ENCODE measurements at places on chromosomes 2 and 18.

- DNase-seq, result no peak
Measured at GRCh38 chr18:9088252-9088651, 14.2 kb upstream of the NDUFV2 start.

DNA sequence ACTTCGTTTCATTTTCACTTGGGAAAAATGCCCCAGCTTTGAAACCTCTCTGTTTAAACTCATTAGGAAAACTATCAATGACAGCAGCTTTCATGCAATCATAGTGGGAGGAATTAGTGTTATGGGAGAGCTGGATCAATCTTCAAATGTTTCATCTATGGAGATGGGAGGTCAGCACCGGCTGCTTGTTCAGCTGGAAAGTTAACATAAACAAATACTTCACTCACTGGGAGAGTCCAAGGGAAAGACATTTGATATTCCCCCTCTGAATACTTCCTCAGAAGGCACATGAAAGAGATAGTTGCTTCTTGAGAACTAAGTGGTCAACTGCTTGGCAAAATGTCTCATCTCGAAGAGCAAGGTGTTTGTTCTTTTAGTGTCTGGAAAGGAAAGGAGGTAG is 7.3 kb downstream of the LYPD1 start:
- DNase-seq, result no peak

DNA sequence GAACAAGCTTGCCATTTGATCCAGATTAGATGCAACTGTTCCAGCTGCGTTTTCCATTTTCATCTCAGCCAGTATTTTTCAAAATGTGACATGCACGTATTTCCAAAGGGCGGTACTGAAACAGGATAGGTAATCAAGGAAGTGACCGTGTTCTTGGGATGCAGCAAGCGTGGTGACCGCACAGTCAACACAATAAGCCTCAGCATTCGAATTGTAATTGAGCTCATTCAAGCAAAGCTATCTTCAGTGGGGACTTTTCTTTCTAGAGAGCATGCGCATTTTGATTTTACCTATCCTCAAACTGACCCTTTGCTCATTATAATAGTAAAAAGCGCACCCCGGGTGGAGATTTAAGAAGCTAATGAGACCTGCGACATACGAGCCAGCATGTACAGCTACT is 3.4 kb upstream of the ALPP start:
- DNase-seq, result no peak

DNA sequence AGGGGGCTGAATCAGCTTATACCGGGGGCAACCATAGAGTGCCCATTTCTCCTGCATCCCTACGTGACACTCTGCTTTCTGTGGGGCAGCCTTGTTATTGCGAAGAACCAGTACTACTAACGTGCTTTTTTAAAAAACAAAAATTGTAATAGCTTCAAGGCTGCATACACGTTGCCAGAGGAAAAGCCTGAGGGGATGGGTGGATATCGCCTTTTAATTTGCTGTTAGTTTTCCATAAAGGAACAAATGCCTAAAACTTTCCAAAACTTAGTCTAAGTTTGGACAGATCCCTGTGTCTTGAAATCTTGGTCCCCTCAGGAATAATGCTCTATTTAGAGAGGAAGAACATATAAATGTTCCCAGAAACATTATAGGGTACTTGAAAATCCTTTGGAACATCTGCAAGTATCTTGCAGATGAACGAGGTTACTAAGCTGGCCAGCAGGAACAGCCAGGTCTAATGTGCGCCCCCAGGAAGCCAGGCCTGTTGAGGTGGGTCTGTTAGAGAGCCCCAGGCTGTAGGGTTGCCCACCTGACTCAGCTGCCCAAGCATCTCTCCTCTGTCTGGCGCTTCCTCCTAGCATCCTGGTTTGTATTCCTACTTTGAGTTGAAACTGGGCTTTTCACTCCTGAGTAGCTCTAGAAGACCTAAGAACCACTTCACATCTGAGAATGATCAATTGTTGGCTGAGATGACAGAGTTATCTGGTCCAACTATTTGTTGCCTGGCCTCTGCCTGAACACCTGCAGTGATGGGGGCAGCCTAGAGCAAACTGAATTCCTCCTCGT is 96.9 kb downstream of the TGOLN2 start:
- no peak for DNase-seq

DNA sequence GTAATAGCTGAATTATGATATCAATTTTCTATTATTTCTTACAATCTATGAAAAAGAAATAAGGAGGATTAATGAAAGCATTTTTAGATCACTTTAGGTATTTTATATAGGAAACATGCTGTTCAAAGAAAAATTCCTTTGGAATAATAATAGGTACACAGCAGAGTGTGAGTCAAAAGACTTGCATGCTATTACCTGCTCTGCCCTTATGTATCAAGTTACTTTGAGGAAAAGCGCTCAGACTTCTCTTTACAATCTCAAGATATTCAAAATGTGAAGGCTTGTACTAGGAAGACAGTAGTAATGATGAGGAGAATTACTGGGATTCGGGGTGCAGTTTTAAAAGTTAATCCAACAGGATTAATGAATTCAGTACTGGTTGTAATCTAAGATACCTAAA is 29.1 kb upstream of the RNU4ATAC start:
- no peak for DNase-seq

- DNase-seq, result no peak
Measured at GRCh38 chr18:44849361-44849760, 168.7 kb downstream of the SETBP1 start.

GRCh38 chr2:26581266-26581990 is 59.7 kb downstream of the CIB4 start:
- no peak for DNase-seq

DNA sequence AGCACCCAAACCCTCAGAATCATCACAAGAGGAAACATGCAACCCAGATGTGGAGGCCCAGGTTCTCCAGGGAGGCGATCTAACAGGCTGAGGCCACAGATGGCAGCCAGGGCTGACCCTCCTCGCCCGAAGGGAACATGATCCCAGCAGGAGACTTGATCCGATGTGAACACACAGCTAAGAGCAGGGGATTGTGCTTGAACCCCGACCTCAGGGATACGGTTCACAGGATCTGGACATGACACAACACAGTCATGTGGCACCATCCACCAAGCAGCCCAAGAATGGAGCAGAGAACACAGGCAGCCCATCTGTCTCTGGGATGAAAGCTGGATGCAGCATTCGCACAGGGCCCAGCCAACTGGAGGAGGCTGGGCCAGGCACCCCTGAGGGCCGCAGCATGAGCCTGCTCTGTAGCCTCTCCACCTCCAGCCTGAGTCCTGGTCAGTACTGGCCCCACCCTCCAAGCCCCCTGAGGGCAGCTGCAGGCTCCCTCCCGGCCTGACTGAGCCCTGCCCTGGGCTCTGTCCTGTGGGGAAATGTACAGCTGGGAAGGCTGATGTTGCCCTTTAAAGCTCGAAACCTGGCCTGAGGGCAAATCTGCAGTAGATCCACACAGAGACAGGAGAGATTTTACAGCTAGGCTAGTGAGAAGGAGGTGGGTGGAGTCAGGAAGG is 39.0 kb downstream of the AQP12A start:
- no peak for DNase-seq

GRCh38 chr2:171201271-171201670 is 40.6 kb upstream of the TLK1 start:
- DNase-seq, result no peak

DNA sequence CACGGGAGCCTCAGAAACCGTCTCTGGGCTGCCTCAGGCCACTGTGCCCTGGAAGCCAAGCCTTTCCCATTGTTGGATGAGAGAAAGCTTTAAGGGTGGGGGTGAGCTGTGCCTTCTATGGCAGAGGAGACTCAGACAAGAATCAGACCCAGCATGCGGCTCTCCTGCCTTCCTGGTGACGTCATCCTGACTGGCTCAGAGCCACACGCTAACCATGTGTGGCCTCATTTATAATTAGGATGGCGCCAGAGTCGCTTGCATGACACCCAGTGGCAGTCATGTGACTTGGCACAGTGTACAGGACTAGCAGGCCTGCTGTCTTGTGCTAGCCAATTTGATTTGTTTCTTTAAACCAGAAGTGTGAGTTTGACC is 99.1 kb downstream of the SH3BP4 start:
- peak; percentile 75 for DNase-seq

- no peak for DNase-seq
Measured at GRCh38 chr2:212032536-212033219, 505.9 kb downstream of the ERBB4 start.

DNA sequence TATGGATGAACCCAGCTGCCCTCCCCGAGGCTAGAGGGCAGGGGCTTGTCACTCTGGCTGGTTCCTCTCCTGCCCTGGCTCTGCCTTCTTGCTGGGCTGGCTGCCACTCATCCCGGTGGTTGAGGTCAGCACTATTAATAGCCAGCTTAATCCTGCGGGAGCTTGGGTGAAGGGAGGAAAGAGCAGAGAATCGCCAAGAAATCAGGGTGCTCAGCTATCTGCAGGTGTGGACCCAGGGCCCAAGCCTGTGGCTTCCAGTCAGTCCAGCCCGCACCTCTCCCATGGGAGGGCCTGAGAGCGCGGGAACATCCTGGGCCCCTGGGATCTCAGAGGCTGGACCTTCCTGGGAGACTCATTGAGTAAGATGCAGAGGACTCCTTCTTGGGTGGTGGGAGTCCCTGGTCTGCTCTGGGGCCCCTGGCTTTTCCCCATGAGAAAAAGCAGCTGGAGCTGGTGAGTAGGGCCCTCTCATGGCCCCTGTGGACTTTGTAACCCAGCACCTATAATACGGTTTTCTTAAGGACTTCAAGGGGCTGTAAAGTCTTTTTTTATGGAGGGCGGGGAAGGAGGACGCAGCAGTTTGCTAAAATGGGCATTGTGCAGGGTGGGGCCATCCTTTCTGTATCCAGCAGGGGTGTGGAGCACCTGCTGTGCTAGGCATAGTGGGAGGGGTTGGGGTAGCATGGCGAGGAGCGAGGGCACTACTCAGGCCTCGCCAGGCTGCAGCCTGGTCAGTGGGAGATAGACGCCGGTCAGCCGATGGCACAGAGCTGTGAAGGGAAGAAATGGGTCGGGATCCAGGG is 27.4 kb upstream of the CNNM3 start:
- DNase-seq, result no peak

- DNase-seq, result no peak
Measured at GRCh38 chr18:79575891-79576685, 103.5 kb upstream of the CTDP1 start.

DNA sequence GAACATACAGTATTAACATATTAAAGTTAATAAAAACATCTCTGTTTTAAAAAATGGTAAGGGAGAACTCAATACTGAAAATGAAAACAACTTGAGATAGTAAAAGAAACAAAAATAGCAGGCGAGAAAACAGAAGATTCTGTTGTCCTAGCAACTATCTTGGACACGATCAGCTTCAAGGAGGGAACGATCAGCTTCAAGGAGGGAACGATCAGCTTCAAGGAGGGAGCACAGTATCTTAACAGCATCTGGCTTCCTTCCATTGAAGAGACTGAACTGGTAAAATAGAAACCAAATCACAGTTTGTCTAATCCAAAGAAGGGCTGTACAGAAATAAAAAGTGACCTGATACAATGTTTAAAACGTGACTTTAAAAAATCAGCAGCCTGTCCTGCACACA is 51.8 kb downstream of the NDUFA10 start:
- DNase-seq, result no peak

GRCh38 chr18:59665057-59666006 is 31.9 kb downstream of the CCBE1 start:
- DNase-seq, result no peak

DNA sequence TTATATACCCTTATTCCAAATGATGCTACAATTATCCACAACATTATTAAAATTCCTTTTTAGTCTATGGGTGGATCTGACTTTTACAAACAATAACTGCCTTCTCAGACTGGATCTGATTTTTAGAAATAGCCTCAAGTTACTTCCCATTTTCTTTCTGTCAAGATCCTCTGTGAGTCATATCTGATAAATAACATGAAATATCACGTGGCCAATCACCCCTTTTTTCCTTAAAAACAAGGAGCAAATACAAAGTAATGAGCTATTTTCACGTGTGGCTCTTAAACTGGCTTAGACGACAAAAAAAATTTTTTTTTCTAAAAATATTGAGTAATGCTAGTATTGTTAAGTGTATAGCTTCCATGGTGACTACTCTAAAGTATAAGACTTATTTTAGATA is 6.7 kb downstream of the PELI1 start:
- DNase-seq, result no peak
